ENCODE measurements at places on chromosomes 4 and X.
A peak's percentile ranks its signal among the peaks of the same experiment; 100 is the strongest.

GRCh38 chr4:158729716-158730559 is 6.7 kb upstream of the PPID start:
- peak; percentile 77 for DNase-seq

GRCh38 chrX:136608295-136608933 is 39.5 kb upstream of the CD40LG start:
- DNase-seq: no peak

- DNase-seq: no peak
Measured at GRCh38 chrX:147343467-147343866, 528.9 kb upstream of the CXorf51A start.

GRCh38 chr4:103156106-103156505 is 42.0 kb downstream of the CENPE start:
- DNase-seq: no peak

GRCh38 chrX:154440623-154441357 is 3.2 kb upstream of the FAM50A start:
- DNase-seq: no peak

DNA sequence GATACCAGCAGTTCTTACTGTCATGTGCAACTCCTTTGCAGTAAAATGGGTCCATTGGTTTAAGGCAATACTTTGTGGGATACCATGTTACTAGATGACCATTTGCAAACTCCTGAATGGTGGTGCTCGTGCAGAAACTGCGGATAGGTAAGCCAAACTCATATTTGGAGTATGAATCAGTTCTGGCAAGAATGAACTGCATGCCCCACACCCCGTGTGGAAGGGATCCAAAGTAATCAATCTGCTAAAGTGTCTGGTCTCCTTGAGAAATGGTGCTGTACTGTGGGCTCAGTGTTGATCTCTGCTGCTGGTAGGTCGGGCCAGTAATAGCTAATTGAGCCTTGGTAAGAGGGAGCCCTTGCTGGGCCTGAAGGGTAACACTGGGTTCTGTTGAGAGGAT is 4.2 kb upstream of the TAB3 start:
- DNase-seq: no peak

GRCh38 chrX:71525316-71525715 is 7.6 kb upstream of the OGT start:
- no peak for DNase-seq

Data from HuH-7 (cell line).